Hindlimb muscle (tissue), 1 donor: ENCODE measurements at places on chromosomes 12 and 14.

DNA sequence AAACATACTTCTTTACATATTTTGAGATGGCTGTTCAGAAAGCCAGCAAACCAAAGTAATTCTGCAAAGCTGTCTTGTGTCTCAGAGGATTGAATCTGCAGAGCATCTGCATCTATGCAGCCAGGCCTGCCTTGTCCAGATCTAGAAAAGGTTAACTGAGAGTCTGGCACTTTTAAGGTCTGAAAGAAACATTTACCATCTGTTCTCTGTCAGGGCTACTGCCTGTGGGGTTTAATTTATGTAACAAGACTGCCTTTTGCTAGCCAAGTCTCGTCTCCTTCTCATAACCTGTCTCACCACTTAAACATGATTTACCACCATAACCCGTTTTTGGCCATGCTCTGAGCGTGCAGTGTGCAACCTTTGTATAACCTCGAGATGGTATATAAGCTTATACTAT is 194.2 kb downstream of the SYT10 start:
- DNase-seq: peak; percentile 4

DNA sequence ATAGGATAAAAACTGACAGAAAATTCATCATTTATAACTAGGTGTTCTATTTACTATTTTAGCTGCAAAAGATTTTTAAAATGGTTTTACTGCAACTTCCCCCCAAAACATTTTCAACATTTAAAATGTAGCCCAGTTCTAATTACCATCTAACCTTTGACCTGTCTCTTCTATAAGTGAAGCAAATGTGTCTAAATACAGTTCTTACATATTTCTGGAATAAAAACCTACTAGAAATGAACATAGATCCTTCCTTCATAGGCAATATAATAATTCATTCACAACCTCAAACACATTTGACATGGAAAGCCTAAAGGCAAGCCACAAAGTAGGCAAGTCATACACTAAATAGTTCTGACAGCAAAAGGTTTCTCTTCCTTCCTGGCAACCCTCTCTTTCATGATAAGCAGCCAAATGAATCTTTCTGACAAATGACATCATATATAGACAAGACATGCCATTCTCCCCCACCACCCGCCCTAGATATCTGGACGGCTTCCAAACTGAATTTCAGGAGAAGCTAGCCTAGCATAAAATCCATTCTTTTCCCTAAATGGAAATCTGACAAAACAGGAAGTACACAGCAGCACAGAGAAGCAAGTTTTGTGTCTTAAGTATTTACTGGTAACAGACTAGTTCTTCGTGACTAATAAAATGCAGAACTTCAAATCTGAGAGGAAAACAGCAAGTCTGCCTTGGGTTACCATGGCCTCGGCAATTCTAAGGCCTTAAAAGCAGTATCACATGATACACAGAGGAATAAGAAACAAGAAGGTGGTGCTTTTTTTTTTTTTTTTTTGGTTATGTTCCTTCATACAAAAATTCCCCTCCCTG is 17.2 kb upstream of the ARID4A start:
- DNase-seq: peak; percentile 29

DNA sequence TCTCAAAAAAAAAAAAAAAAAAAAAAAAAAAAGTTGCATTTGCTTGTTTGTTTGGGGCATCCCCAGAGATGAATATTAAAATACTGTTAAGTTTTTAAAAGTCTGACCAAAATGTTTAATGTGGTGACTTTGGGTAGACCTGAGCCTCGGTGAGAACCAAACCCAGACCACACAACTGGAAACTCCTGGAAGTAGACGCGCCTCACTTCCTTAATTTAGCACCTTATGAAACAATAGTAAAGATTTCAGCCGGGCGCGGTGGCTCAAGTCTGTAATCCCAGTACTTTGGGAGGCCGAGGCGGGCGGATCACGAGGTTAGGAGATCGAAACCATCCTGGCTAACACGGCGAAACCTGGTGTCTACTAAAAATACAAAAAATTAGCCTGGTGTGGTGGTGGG is 9.3 kb downstream of the NFKBIA start:
- DNase-seq: no peak

DNA sequence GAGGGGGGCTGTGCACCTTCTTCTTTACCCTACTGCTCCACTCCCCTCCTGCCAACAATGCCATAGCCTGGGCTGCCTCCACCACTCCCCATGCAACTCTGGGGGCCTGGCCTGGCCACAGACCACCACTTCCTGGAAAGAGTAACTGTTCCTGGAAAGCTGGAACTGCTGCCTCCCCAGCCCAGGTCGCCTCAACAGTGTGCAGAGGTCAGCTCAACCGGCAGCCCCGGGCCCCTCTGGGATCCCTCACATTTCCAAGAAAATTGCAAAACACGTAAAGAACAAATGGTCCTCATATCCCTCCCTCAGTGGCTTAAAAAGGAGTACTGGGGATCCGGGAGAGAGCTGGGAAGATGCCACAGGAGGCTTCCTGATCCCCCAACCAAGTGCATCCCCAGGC is 22.4 kb upstream of the DIO3 start:
- no peak for DNase-seq

- no peak for DNase-seq
These were observed 91.9 kb downstream of the VRK1 start for GRCh38 chr14:96889091-96889490.

DNA sequence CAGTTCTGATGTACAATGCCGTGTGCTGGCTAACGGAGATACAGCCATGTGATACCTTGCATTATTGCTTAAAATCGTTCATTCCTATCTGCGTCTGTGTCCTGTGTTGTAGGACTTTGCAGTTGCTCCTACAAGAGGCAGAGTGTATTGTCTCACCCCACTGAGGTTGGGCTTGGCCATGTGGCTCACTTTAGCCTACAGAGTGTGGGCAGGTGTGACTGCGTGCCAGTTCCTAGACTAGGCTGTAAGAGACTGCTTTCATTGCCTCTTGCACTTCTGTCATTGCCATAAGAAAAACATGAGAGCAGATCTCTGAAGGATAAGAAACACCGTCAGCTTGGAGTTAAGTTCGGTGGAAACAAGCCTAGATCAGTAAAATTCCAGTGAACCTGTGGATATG is 197.7 kb upstream of the CRY1 start:
- no peak for DNase-seq

- DNase-seq: no peak
These were observed 40.3 kb upstream of the PCED1B start for GRCh38 chr12:47039079-47039478.

DNA sequence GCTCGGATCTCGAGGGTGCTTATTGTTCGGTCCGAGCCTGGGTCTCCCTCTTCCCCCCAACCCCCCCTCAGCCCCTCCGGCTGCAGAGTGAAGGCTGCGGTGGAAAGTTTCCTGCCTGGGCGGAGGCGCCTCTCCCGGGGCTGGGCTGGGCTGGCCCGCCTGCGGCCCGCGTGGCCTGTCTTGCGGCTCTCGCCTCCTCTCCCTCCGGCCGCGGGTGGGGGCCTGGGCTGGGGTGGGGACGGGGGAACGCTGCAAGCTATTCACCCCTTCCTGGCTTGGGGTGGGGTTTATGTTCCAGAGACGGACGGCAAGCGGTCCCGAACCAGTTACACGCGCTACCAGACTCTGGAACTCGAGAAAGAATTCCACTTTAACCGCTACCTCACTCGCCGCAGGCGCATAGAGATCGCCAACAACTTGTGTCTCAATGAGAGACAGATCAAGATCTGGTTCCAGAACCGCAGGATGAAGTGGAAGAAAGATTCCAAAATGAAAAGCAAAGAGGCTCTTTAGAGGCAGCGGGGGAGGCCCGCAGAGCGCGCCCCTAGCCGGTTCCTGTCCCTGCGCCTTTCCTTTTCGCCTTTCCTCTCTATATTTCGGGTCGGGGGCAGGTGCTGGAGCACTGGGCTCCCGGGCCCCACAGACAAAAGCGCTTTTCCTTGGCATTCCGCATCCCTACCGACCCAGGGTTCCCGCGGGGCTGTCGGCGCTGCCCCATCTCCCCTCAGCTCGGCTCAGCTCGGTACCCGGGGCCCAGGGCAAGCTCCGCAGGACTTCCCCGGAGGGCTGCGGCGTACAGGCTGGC is 1.3 kb downstream of the HOXC5 start:
- DNase-seq: no peak

DNA sequence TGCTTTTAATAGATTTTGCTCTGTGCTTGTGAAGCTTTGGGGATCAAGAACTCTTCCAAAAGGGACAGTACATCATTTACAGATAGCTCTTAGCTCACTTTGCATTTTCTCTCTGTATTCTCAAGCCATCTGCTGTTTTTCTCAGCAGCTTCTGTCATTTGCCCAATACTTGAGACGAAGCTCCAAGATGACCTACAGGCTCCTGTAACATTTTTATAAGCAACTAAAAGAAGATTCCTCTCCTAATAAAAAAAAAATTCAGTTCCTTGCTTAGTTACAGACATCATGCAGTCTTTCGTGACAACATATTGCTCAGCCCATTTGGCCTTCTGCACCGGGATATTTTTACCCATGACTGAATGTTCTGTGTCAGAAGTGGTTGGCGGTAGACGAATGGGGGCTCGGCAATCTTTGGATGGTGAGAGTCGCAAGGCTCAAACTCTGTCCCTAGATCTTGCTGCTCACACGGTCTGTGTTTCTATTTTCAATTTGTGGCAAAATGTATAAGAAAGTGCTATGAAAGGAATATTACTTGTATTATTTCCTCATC is 215.6 kb downstream of the FSCB start:
- DNase-seq: no peak

DNA sequence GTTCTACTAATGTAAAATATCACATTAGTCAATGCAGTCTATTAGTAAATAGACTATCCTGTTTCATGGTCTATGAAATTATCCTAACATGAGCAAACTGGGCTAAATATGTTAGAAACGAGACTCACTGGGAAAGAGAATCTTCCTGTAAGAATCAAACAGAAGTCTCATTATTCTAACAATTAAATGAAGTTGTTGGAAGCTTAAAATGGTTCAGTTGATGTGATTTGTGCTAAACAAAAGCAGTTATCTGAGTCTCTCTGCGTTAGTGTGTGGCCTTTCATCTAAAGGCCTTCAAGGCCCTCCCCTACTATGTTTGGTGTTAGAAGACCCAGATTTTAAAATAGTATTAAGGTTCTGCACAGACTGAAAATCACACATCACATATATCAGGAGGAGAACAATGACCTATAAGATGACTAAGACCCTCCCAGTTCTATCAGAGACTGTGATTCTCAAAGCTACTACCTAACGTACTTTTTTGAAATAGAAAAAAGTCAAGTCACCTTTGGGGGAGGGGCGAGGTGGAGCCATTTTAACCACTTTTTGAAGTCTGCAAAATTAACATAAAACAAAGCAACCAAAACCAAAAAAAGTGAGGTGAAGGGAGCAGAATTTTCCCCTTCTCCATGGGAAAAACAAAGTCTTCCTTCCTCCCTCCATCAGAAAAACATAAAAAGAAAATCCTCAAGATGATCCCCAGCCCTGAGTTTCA is 82.3 kb downstream of the DENND5B start:
- no peak for DNase-seq

- no peak for DNase-seq
These were observed 1.4 kb downstream of the ADIPOR2 start for GRCh38 chr12:1692226-1692625.

GRCh38 chr12:58919231-58920101 is 838 bp downstream of the LRIG3 start:
- DNase-seq: peak; percentile 71

- no peak for DNase-seq
These were observed 424.2 kb downstream of the NOVA1 start for GRCh38 chr14:26173581-26174110.

- DNase-seq: peak; percentile 34
These were observed at the start of the genes AMIGO2 and PCED1B for GRCh38 chr12:47079468-47079980. TSS of gene AMIGO2 (minus strand) at chr12:47079959. CDS start at chr12:47079002, 957 bp downstream. TSS of gene PCED1B (plus strand) at chr12:47079621. CDS start at chr12:47235064, 155,443 bp downstream.

DNA sequence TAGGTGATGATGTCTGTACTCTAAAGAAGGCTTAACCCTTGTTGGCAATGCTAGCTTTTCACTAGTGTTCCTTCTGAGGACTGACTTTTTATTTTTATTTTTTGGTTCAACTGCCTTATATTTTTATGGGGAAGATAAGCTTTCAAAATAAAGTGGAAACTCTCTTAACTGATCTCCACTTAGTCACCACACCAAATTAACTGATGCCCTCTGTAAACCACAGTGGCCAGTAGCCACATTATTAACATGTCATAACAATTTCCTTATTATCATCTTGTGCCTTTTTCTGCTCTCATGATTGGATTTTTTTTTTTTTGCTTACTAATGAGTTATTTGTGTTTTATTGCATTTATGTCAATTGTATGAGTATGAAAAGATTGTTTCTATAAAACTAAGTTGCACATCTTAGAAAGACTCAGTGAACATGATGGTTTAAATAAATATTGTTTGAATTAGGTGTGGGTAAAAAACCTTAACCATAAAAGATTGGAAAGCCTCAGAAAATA is 56.9 kb downstream of the SCFD1 start:
- no peak for DNase-seq

DNA sequence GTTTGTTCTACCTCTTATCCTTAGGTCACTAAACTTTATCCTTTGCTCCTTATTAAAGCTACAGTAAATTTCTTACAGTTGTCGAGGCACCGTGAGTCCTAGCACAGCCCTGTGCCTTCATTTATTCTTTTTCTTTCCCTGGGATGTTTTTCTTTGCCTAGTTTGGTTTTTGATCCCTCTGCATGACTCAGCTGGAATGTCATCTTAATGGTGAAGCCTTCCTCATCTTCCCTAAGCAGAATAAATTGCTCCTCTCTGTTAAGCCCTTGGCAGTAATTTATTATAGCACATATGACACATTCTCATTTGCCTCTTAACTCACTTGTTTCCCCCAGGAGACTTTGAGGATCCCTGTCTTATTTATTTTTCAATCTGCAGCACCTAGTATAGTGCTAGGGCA is 16.6 kb downstream of the ACTR10 start:
- DNase-seq: no peak

- no peak for DNase-seq
These were observed 311.9 kb downstream of the CACNA1C start for GRCh38 chr12:2364631-2365051.

DNA sequence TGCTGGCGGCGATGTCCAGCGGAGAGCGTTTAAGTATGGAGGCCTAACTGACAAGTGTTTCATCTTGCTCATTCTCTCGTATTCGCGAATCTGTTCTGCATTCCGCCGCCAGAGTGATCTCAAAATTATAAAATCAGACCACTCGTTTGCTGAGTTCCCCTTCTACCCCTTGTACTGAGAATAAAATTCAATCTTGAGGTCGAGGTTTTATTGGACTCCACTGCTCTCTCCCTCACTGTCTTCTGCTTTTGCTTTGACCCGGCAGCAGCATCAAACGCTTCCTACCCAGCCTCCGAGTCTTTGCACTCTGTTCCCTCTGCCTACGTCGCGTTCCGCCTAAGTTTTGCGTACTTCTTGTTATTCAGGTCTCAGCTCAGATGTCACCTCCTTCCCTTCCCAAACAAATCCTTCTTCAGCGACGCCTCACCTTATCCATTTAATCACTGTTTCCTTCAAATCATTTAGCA is 462 bp downstream of the KNTC1 start:
- DNase-seq: no peak

GRCh38 chr14:32593290-32593942 is 264.3 kb downstream of the AKAP6 start:
- no peak for DNase-seq

DNA sequence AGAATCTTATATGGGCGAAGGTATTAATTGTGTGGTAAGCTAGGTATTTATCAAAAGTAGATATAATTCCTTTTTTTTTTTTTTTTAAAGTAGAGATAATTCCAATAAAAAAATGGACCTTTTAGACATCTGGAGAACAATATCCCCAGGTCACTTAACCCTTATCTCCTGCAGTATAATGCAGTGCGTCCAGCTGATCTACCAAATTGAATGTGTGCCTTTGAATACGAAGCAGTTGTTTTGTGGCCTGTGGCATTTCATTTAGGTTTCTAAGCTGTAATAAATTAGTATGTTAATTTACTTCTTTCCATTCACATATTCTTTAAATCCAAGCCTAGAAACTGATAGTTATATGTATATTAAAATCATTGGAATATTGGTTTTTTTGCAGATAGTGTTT is 3.1 kb downstream of the FUT8 start:
- DNase-seq: no peak

- no peak for DNase-seq
These were observed 225.0 kb upstream of the ARID2 start for GRCh38 chr12:45504316-45505010.
